Lower leg skin (tissue), 4 donors: ENCODE measurements at places on chromosomes 5 and 9. TPM values are rescaled to one million over a fixed set of nuclear protein-coding genes. Genes with fewer than 3 reads are reported as not detected.

DNA sequence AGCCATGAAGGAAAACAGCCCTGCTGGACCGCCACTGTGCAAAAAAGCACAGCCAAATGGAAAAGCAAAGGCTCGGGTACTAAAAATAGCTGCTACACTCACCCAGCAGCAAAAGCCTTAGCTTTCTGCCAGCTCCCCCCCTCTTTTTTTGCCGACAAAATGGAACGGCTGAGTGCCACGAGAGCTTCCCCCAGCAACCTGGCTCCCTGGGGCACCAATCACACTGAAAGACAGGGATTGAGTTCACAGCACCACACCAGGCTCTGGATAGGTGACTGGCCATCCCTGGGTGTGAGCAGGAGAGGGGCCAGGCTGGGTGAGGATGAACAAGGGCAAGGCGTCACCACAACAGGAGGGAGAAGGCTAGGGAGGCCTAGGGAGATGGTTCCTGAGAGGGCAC lies 66.7 kb downstream of the SIL1 start:
- DNase-seq: no peak

GRCh38 chr9:93942161-93942560 lies 13.0 kb downstream of the BARX1 start:
- DNase-seq: no peak

GRCh38 chr9:131595696-131596429 lies 50.5 kb downstream of the PRRT1B start:
- no peak for DNase-seq

Gene SDHA
- 66.7 TPM for total RNA-seq

GRCh38 chr5:107296572-107296971 lies 374.2 kb downstream of the EFNA5 start:
- no peak for DNase-seq

- no peak for DNase-seq
Measured at GRCh38 chr5:142981475-142981874, 211.3 kb downstream of the ARHGAP26 start.

GRCh38 chr5:110663525-110663924 lies 62.9 kb downstream of the TMEM232 start:
- DNase-seq: no peak

- DNase-seq: no peak
Measured at GRCh38 chr5:140631036-140631417, 1.9 kb downstream of the CD14 start.

Gene WNT8A
- not detected for total RNA-seq

DNA sequence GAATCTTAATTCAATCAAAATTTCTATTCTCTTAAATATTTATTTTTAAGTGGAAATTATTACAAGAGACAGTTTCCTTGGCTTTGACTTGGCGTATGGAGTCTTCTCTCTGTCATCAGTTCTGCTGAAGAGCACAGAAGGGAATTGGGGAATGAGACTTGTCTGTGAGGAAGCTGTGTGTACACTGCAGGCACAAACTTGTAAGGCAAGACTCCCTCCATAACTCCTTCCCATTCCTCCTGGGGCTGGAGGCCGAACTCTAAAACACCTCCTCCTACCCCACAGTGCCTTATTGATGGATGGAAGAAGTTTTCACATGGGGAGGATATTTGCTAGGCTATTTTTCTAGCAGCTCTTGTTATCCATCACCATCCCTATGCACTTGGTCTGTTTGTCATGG lies 187.4 kb upstream of the ELL2 start:
- DNase-seq: no peak

GRCh38 chr5:4737868-4738267 lies 402.3 kb upstream of the ADAMTS16 start:
- DNase-seq: no peak

GRCh38 chr9:35816708-35817107 lies 1.9 kb upstream of the HINT2 start:
- no peak for DNase-seq

Gene C9orf50
- total RNA-seq: not detected

GRCh38 chr9:74358959-74359358 lies 138.2 kb upstream of the RORB start:
- DNase-seq: no peak

Gene CKMT2
- total RNA-seq: 9.8 TPM
